GM23248 (cell line): ENCODE measurements at places on chromosomes 12 and 14. TPM values are rescaled to one million over a fixed set of nuclear protein-coding genes. Genes with fewer than 3 reads are reported as not detected.

Gene CCDC88C
- not detected in 2 replicates for total RNA-seq

Gene FAM186B
- 0.22 and 1.4 TPM in 2 replicates for total RNA-seq

Gene TMEM119
- 58.6 and 93.2 TPM in 2 replicates for total RNA-seq

Gene GPRC5A
- total RNA-seq, result 32.9 and 37.8 TPM in 2 replicates

Gene B3GNT4
- 0.22 TPM in 1 of 2 replicates, not detected in the other for total RNA-seq

Gene KRT75
- total RNA-seq, result not detected in 2 replicates

Gene COQ6
- total RNA-seq, result 21.4 and 48.0 TPM in 2 replicates

Gene CRY1
- 8.1 and 14.8 TPM in 2 replicates for total RNA-seq

Gene CLEC9A
- not detected in 2 replicates for total RNA-seq

Gene PLCZ1
- total RNA-seq, result not detected in 2 replicates

Gene FOXG1
- not detected in 2 replicates for total RNA-seq

Gene HOXC13
- total RNA-seq, result not detected in 2 replicates

Gene ADAM21
- 0.97 TPM in 1 of 2 replicates, not detected in the other for total RNA-seq

Gene MIPOL1
- 5.8 and 5.9 TPM in 2 replicates for total RNA-seq

Gene CAPZA3
- total RNA-seq, result not detected in 2 replicates

Gene TRAFD1
- 31.7 and 42.1 TPM in 2 replicates for total RNA-seq

Gene KLRC1
- total RNA-seq, result not detected in 2 replicates

Gene SUPT16H
- 56.9 and 61.7 TPM in 2 replicates for total RNA-seq

Gene KRT2
- not detected in 2 replicates for total RNA-seq

Gene TMEM179
- total RNA-seq, result not detected in 2 replicates

Gene SUSD6
- 12.2 and 15.6 TPM in 2 replicates for total RNA-seq
